CD4-positive, alpha-beta T cell treated with Interleukin-1 beta for 1 hour (primary cell): ENCODE measurements at places on chromosomes 3 and 15.

GRCh38 chr3:197168606-197169005 is 129.8 kb downstream of the DLG1 start:
- DNase-seq, result peak; percentile 28

- no peak for DNase-seq
Measured at GRCh38 chr15:72183781-72184164, 13.8 kb downstream of the GRAMD2A start.

DNA sequence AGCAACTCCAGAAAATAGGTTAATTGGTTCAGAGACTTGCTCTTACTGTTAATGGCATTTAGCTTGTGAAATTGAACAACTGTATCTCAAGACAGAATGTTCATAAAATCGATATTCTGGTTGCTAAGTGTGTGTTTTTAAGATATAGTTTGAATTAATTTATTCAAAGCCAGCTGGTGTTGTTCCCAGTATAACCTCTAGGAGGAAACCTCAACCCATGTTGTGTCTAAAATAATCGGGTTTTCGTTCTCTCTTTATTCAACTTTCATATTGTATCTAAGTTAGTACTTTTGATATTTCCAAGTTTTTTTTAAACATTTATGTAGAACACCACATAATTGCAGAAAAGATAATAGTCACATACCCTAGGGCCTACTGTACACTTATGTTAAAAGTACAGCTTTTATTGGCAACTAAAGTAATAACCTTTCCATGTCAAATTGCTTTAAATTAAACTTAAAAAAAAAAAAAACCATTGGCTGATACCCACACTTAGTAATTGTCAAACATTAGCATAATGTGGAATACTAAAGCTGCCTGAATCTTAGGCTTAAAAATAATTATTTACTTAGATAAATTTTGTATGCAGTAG is 90.9 kb downstream of the SAMMSON start:
- no peak for DNase-seq

GRCh38 chr3:46981932-46982471 is 2.5 kb downstream of the NBEAL2 start:
- no peak for DNase-seq

GRCh38 chr3:32280262-32280910 is 41.9 kb downstream of the CMTM8 start:
- no peak for DNase-seq

- no peak for DNase-seq
Measured at GRCh38 chr3:143298886-143299535, 179.4 kb downstream of the CHST2 start.

DNA sequence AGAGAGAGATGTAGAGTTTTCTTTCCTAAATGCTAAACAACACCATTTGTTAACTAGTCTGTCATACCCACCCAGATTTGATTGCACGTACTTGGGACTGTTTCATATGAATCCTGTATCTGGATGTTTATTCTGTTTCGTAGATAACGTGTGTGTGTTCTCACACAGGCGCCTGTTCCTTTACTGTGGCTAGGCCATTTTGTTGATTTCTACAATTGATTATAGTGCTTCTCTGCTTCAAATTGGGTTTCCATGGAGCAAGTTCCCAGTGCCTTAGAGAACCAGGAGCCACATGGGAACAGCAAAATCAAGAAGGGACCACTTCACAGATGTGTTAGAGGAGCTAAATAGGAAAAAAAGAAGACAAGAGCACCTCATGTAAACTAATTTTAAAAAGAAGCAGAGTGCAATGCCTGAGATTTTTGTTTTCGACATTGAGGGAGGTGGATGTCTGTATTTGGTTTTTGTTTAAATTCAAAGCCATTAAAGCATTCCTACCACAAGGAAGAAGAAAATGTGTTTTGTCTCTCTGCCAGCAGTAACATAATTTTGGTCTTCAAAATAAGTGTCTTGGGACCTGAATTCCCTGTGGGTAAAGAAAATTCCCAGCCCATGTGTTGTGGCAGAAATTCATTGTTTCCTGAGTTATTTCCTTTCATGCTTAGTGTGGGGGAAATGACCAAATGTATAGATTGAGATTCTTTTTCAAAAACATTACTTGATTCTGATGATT is 424.0 kb upstream of the C2CD4B start:
- DNase-seq, result no peak

GRCh38 chr15:47846876-47847275 is 129.6 kb downstream of the SEMA6D start:
- DNase-seq, result no peak

GRCh38 chr3:90031121-90031520 is 923.7 kb downstream of the EPHA3 start:
- no peak for DNase-seq

DNA sequence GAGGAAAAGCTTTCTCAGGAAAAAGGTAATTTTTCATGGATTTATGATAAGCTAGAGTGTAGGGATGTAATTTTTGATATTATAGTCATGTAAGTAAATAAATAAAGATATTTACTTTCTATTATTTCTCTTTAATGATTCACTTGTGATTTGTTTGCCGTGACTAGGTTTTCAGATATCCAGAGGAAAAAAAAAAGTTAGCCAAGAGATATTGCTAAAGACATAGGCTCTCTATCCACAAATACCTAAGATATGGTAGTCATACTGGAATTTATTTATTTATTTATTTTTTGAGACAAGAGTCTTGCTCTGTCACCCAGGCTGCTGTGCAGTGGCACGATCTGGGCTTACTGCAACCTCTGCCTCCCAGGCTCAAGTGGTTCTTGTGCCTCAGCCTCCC is 59.9 kb downstream of the AP4E1 start:
- DNase-seq, result no peak
